Esophagus muscularis mucosa (tissue), 4 donors: ENCODE measurements at places on chromosomes 13 and 19. TPM values are rescaled to one million over a fixed set of nuclear protein-coding genes. Genes with fewer than 3 reads are reported as not detected.

DNA sequence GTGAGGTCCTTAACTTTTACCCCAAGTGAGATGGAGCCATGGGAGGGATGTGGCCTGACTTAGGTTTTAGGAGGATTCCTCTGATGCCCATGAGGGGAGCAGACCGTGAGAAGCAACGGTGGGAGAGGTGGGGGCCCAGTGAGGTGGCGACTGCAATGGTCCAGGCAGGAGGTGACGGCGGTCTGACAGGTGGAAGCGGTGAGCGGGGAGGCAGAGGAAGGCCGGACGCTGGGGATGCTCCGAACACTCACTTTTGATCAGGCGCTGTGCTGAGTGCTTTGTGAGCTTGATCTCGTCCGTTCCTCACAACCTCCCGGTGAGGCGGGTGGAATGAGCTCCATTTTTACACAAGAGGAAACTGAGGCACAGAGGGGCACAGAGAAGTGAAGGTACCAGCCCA is 11.6 kb downstream of the NOVA2 start:
- H3K36me3 ChIP-seq = no peaks in the 10 kb centered on the region
- DNase-seq = no peak
- no peaks in the 10 kb centered on the region for H3K27me3 ChIP-seq
- H3K4me1 ChIP-seq = peaks cover 15% of the 10 kb centered on the region
- no peak overlapping the region for H3K27ac ChIP-seq

- DNase-seq = no peak
- H3K27me3 ChIP-seq = no peaks in the 10 kb centered on the region
- H3K4me3 ChIP-seq = no peak overlapping the region
- no peaks in the 10 kb centered on the region for H3K4me1 ChIP-seq
- no peaks in the 10 kb centered on the region for H3K36me3 ChIP-seq
- H3K27ac ChIP-seq = no peak overlapping the region
Observed at GRCh38 chr13:38528986-38529385, 157.9 kb upstream of the FREM2 start.

AMER2 gene
- total RNA-seq = not detected

LRFN3 gene
- 16.9 TPM for total RNA-seq

PSG5 gene
- not detected for total RNA-seq

DNA sequence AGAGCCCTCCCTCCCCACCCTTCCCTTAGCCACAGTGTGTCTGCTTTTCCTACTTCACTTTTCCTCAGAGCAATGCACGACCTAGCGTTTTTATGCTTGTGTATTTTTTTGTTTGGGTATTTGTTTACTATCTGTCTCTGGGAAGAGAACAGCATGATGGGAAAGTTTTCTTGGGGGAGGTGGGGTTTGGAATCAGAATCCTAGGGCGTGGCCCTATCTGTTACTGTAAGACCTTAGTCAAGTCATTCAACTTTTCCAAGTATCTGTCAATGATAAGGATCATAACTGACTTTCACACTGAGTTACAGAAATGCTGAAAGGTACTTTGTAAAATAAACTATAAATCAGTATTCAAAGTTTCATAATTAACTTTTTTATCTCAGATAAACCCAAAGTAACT is 146.3 kb upstream of the WASF3 start:
- H3K27ac ChIP-seq = no peak overlapping the region
- H3K4me1 ChIP-seq = no peaks in the 10 kb centered on the region
- no peak for DNase-seq
- peaks cover 4% of the 10 kb centered on the region for H3K36me3 ChIP-seq

DNA sequence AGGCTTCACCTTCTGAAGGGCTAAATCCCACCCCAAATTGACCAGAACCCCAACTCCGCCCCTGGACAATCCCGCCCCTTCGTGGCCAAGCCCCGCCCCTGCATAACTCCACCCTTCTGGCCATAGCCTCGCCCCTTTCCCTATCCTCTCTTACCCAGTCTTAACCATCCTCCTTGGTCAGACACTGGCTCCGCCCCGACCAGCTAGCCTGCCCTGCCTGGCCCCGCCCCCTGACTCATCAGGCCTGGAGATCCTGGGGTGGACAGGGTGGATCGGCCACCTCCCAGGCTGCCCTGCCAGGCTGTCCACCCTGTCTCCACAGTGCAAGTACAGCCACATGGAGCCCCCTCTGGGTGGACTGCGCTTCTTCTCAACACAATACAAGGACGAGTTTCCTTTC is 8.0 kb upstream of the ZNF358 start:
- H3K27me3 ChIP-seq = no peaks in the 10 kb centered on the region
- peaks cover 23% of the 10 kb centered on the region for H3K4me1 ChIP-seq
- no peak overlapping the region for H3K4me3 ChIP-seq

GRCh38 chr19:27972291-27973040 is 1240.5 kb downstream of the UQCRFS1 start:
- H3K4me1 ChIP-seq = no peaks in the 10 kb centered on the region
- no peak overlapping the region for H3K4me3 ChIP-seq
- H3K36me3 ChIP-seq = no peaks in the 10 kb centered on the region
- no peak overlapping the region for H3K27ac ChIP-seq
- no peaks in the 10 kb centered on the region for H3K27me3 ChIP-seq

GRCh38 chr19:33273881-33274662 is 28.3 kb downstream of the CEBPA start:
- no peaks in the 10 kb centered on the region for H3K27me3 ChIP-seq
- no peaks in the 10 kb centered on the region for H3K4me1 ChIP-seq
- H3K36me3 ChIP-seq = no peaks in the 10 kb centered on the region
- no peak overlapping the region for H3K4me3 ChIP-seq
- H3K27ac ChIP-seq = no peak overlapping the region

DNA sequence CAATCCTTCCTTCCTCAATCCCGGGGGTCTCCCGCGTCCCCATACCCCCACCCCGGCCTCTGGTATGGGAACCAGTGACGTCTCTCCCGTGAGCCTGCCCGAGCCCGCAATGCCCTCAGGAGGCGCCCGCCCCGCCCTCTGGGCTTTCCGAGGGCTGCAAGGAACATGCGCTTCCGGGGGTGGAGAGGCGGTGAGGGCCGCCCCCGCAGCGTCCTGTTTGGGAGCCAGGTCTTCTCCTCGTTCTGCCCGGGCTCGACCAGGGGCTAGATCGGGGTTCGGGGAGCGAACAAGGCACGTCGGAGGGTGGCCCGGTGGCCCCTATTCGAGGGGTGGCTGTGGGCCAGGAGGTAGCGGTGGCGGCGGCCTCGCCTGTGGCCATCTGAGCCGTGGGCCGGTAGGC is 6.6 kb upstream of the TEX101 start:
- H3K27me3 ChIP-seq = peaks cover 20% of the 10 kb centered on the region
- H3K4me1 ChIP-seq = no peaks in the 10 kb centered on the region
- H3K27ac ChIP-seq = no peak overlapping the region
- H3K36me3 ChIP-seq = no peaks in the 10 kb centered on the region

ZNF470 gene
- total RNA-seq = 9.2 TPM

- H3K36me3 ChIP-seq = no peaks in the 10 kb centered on the region
- H3K4me1 ChIP-seq = peaks cover 12% of the 10 kb centered on the region
- no peak overlapping the region for H3K27ac ChIP-seq
- H3K27me3 ChIP-seq = peaks cover 8% of the 10 kb centered on the region
Observed at GRCh38 chr19:19269952-19270694, 3.0 kb downstream of the TM6SF2 start.

URAD gene
- total RNA-seq = not detected

GRCh38 chr13:84132491-84132890 is 250.2 kb upstream of the SLITRK1 start:
- no peaks in the 10 kb centered on the region for H3K4me1 ChIP-seq
- no peak overlapping the region for H3K27ac ChIP-seq
- DNase-seq = no peak
- no peaks in the 10 kb centered on the region for H3K27me3 ChIP-seq
- H3K4me3 ChIP-seq = no peak overlapping the region

- H3K36me3 ChIP-seq = peaks cover 15% of the 10 kb centered on the region
- peaks cover 59% of the 10 kb centered on the region for H3K4me1 ChIP-seq
- no peak for DNase-seq
- H3K4me3 ChIP-seq = no peak overlapping the region
- H3K27ac ChIP-seq = no peak overlapping the region
- no peaks in the 10 kb centered on the region for H3K27me3 ChIP-seq
Observed at GRCh38 chr13:27077451-27077850, 94.2 kb downstream of the USP12 start.

- H3K27me3 ChIP-seq = no peaks in the 10 kb centered on the region
- no peaks in the 10 kb centered on the region for H3K36me3 ChIP-seq
- no peak for DNase-seq
- H3K27ac ChIP-seq = no peak overlapping the region
Observed at GRCh38 chr13:42832341-42833096, 51.1 kb downstream of the FAM216B start.

- H3K27ac ChIP-seq = peak overlapping the region; percentile 49
- H3K36me3 ChIP-seq = no peaks in the 10 kb centered on the region
- DNase-seq = peak; percentile 96
- no peak overlapping the region for H3K4me3 ChIP-seq
Observed at GRCh38 chr19:51799034-51799773, 4.2 kb downstream of the FPR3 start.

DNA sequence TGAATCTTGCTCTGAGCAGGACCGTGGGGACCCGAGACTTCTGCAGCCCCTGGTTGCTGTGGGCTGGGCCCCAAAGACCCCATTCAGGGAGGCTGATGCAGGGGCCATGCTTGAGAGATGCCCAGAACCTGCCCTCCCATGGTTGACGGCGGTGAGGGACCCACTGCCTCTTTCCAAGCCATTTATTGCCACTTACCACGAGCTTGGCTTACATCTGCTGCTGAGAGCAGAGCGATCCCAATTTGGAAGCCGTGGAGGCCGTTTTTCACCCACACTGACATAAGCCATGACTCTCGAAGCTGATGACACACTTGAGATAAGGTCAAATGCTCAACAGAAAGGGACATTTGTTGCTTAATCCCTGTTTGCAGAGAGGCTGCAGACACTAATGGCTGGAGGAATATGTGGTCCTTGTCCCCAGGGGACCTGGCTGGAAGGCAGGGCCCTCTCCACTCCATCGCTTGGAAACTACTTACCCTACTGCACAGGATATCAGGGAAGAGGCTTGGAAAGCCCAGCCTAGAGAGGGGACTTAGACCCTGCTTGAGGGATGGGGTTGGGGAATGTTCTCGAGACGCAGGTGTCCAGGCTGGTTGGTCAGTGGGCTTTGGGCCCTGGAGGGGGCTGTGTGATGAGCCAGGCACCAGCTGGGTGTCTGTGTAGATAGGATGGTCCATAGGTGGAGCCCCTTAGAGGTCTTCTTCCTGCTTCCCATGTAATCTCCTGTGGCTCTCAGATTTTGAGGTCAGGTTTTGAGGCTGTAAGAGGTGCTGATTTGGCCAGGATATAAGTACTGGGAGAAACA is 15.3 kb downstream of the ZNF536 start:
- H3K4me3 ChIP-seq = no peak overlapping the region
- H3K4me1 ChIP-seq = no peaks in the 10 kb centered on the region
- peaks cover 39% of the 10 kb centered on the region for H3K27me3 ChIP-seq
- no peak for DNase-seq

- H3K36me3 ChIP-seq = no peaks in the 10 kb centered on the region
- H3K27me3 ChIP-seq = peaks cover 8% of the 10 kb centered on the region
- H3K4me1 ChIP-seq = no peaks in the 10 kb centered on the region
- no peak overlapping the region for H3K4me3 ChIP-seq
- no peak for DNase-seq
- no peak overlapping the region for H3K27ac ChIP-seq
Observed at GRCh38 chr19:30523791-30524190, 151.6 kb downstream of the ZNF536 start.

PLIN4 gene
- 134 TPM for total RNA-seq

- no peak for DNase-seq
- no peaks in the 10 kb centered on the region for H3K27me3 ChIP-seq
- peaks cover 4% of the 10 kb centered on the region for H3K36me3 ChIP-seq
- H3K4me1 ChIP-seq = no peaks in the 10 kb centered on the region
Observed at GRCh38 chr19:30444253-30444671, 72.1 kb downstream of the ZNF536 start.

- no peak overlapping the region for H3K27ac ChIP-seq
- H3K27me3 ChIP-seq = no peaks in the 10 kb centered on the region
- H3K4me1 ChIP-seq = peaks cover 16% of the 10 kb centered on the region
- no peaks in the 10 kb centered on the region for H3K36me3 ChIP-seq
- no peak for DNase-seq
Observed at GRCh38 chr19:43763473-43763939, 8.7 kb upstream of the SMG9 start.

- no peak for DNase-seq
- H3K4me1 ChIP-seq = no peaks in the 10 kb centered on the region
- H3K4me3 ChIP-seq = no peak overlapping the region
- no peaks in the 10 kb centered on the region for H3K36me3 ChIP-seq
Observed at GRCh38 chr13:52399708-52400107, 6.3 kb downstream of the THSD1 start.

CYSLTR2 gene
- 1.1 TPM for total RNA-seq
